IPS DF 6.9 (cell line): ENCODE measurements at places on chromosomes 5 and 9.

- no peak for DNase-seq
Observed at GRCh38 chr9:27499451-27499850, 24.6 kb upstream of the IFNK start.

GRCh38 chr5:74295676-74296075 lies 344.9 kb downstream of the ENC1 start:
- no peak for DNase-seq

- DNase-seq: no peak
Observed at GRCh38 chr9:99253772-99254431, 31.8 kb downstream of the SEC61B start.

GRCh38 chr5:126248611-126249010 lies 174.6 kb upstream of the GRAMD2B start:
- DNase-seq: no peak

DNA sequence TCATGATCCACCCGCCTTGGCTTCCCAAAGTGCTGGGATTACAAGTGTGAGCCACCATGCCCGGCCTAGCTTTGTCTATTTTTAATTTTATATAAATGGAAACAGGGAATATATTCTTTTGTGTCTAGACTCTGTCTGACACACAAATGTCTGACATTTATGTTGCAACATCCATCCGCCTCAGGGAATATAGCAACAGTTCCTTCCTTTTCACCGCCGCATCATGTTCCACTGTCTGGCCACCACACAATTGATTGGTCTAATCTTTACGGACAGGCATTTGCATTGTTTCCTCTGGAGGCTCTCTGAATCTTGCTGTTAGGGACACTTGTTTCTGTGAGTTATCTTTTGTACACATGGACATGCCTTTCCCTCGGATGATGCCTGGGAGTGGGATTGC lies 20.1 kb upstream of the TBC1D9B start:
- no peak for DNase-seq

DNA sequence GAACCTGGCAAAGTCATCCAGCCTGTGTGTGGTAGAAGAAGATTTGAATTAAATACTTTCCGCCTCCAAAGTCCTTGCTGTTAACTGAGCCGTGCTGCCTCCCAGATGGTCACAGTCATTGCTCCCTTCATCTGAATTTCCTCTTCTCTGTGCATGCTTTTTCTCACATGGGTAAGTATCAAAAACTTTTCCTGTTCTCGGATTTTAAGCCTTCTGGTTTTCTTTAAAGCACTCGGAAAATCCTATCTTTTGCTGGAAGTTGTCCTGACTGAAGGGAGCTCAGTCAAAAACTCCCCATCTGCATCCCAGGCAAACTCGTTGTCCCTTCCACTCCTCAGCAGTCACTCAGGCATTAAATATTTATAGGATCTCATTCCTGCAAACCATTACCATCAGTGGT lies 290.0 kb upstream of the PIK3R1 start:
- no peak for DNase-seq

GRCh38 chr5:139193928-139194327 lies 4.2 kb downstream of the SIL1 start:
- no peak for DNase-seq

- no peak for DNase-seq
Observed at GRCh38 chr5:131672776-131673175, 37.7 kb upstream of the RAPGEF6 start.

- DNase-seq: no peak
Observed at GRCh38 chr5:52864371-52864770, 76.7 kb downstream of the ITGA1 start.

DNA sequence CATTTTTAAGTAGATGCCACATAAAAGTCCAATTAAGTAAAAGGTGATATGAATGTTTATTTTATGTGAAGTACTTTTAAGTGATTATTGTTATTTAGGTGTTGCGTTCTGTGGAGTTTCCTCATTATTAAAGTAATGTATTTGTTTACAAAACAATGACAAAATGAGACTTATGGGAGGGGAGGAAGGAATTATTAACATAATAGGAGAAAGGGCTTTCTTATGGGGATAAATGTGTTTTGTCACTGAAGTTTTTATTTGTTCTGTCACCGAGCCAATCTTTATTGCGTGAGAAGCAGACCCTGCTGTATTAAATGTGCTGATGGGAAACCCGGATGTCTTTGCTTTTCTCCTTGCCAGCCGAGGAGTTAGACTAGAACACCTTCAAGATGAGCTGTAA lies 44.5 kb downstream of the TRIO start:
- no peak for DNase-seq

- no peak for DNase-seq
Observed at GRCh38 chr5:147539053-147539452, 29.2 kb upstream of the DPYSL3 start.

DNA sequence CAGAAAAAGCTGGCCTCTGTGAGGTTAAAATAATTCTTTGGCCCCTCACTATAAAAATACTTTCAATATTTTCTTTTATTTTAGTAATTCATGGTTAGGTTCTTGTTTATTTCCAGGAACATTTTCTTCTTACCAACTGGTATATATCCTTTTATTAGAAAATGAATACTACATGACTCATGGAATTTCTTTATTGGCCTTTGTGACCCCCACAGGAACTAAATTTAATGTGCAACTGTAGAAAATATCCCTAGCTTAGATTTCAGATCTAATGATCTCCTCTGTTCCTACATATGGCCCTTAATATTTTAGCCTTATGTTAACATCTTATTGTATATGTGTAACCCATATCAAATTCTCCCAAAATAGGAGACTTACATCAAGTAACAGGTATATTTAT lies 429.9 kb downstream of the NR2F1-AS1 start:
- DNase-seq: no peak

DNA sequence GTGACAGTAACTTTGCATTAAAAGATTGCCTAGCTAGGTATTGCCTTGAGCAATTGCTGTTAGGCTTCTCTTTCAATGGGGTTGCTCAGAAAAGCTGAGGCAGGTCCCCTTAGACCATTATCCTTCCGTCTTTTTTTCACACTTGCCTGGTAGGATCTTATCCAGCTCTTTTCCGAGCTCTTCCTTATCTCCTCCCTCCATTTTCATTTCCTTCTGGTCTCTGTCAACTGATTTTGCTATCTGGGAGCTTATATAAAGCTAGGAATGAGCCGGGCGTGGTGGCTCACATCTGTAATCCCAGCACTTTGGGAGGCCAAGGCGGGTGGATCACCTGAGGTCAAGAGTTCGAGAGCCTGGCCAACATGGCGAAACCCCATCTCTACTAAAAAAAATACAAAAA lies 6.6 kb upstream of the HMGCR start:
- no peak for DNase-seq

DNA sequence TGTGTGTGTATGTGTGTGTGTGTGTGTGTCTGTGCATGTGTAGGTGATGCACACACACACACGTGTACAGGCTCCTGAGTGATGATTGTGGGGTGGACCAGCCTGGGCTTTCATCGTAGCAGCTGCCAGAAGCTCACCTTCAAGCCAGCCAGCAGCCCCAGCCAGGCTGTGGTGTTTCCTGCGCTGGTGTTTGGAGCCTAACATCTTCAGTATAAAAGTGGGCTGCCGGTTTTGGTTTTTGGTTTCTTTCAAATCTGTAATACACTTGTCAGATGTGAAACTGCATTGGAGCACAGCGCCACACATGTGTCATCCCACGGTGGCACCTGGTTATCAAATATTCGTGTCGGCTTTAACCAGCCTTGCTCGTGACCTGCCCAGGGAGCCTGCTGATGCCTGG lies 114.2 kb downstream of the OLFM1 start:
- no peak for DNase-seq

- DNase-seq: no peak
Observed at GRCh38 chr5:171336521-171337209, 27.6 kb downstream of the TLX3 start.

GRCh38 chr5:177131352-177132135 lies 2.0 kb upstream of the NSD1 start:
- DNase-seq: no peak

DNA sequence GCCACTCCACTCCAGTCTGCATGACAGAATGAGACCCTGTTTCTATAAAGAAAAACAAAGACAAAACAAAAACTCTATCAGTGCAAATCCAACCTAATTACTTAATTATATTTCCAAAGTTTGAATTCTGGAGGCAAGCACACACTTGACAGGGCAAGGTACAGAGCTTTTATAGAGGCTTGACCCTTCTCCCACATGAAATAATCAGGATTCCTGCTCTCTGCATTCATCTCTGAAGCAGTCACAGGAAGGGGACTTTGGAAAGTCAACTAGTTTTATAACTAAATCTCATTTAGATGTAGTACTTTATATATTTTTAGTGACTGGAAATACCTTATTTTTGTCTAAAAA lies 91.9 kb upstream of the CHD1 start:
- DNase-seq: no peak

DNA sequence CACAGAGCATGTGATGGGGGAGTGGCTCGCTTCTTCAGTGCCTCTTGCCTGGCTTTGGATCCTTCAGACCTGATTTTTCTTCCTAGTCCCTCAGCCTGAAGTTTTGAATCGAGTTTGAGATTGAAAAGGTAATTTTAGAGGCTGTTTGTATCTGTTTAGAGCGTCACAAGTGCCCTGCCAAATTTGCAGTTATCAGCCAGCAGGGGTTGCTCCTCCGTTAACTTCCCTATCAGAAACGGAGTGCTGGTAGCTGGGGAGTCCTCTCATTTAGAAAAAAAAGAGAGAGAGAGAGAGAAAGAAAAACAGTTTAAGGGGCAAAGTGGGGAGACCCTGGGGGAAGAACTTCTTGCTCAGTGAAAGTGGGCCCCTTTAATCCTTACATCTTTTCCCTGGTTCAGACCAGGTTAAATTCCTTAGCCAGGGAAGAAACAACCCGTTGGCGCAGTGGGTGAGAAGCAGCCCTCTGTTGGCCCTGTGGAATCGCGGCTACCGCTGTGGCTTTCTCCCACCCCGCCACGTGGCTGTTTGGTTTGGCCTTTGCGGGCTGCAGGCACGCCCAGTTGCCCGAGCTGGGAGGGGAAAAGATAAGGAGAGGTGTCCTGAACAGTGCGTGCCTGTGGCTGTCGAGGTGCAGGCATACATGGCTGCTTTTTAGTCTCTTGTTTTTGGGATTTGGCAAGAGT lies 576.7 kb upstream of the ACO1 start:
- DNase-seq: no peak

DNA sequence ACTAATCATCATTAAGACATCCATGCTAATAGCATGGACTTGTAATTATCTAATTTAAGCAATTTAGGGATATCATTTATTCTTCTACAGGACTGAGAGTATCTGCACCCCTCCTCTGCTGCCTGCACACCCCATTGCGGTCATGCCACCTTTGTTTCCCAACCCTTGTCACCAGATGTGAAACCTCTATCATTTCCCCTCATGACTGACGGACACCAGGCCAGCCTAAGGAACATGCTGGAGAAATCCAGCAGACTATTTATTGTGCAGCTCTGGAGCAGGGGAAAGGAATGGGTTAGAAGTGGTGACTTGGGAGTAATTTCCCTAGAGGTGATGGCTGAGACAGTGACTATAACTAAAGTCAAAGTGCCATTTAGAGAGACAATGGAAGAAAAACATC lies 40.7 kb downstream of the UGCG start:
- DNase-seq: no peak

DNA sequence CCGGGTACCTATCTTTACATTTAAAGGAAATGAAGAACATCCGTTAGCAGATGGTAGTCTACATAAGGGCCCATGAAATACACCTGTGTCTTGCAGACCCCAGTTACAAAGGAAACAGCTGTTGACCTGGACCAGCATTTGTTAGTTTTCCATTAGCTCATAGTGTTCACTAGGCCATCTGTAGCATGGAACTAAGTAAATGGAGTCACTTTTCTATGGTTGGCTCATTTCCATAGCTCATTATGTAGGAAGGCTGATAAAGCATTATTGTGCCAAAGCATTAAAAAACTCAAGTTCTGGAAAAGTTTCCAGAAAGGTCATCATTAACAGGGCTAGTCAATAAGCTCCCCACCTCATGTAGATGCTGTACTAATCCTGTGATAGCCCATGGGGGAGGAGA lies 62.1 kb downstream of the PCSK1 start:
- no peak for DNase-seq

DNA sequence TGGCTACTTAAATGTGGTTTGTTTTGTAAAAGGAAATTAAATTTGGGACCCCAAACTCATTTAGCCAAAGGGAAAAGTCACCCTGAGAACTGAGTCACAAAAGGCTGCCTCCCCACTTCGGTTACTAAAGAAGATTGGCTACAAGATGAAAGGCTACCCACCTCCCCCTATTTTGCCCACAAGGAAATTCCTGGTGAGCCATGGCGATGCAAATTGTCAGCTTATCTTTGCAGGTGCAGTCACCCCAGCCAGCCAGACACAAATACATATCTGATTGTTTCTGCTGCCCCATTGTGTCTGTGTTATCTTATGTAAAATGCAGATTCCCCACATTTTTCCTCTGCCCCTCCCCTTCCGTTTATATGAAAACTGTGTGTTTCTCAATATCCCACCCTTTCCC lies 8.9 kb downstream of the PAEP start:
- DNase-seq: no peak

GRCh38 chr5:21603796-21604195 lies 1249.3 kb downstream of the CDH12 start:
- no peak for DNase-seq

- DNase-seq: no peak
Observed at GRCh38 chr9:95510709-95511615, 5.8 kb downstream of the PTCH1 start.

DNA sequence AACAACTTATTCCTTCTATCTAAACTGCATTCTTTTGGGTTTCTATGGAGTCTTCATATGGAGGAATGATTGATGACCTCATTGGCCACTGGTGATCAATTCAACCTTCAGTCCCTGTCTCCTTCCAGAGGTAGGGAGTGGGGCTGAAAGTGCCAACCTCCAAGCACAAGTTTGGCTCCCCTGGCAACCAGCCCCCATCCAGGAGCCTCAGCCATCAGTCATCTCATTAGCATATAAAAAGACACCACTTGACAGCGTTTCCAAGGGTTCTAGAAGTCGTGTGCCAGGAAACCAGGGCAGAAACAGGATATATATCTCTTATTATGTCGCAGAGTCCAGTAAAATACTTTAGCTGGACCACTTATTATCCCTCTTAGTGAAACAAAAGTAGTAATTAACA lies 9.8 kb downstream of the SLC31A2 start:
- DNase-seq: peak; percentile 43

DNA sequence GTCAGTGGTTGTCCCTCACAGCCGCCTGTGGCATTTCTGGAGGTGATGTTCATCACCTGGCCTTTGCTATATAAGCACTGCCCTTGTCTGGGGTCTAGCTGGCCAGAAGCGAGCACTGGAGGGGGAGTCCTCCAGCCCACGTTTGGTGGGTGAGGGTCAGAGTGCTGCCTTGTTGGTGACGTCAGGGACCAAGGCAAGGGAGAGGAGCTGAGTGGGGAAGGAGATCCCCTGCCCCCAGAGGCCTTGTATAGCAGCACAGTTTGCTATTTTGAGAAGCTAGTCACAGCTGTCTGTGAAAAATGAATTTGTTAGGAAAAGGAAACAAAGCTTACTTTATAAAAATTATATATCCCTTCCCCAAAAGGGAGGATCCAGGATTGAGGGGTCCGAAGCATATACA lies 49.8 kb downstream of the SYK start:
- no peak for DNase-seq
